ENCODE measurements at places on chromosomes 13 and 19. TPM values are rescaled to one million over a fixed set of nuclear protein-coding genes. Genes with fewer than 3 reads are reported as not detected.

DNA sequence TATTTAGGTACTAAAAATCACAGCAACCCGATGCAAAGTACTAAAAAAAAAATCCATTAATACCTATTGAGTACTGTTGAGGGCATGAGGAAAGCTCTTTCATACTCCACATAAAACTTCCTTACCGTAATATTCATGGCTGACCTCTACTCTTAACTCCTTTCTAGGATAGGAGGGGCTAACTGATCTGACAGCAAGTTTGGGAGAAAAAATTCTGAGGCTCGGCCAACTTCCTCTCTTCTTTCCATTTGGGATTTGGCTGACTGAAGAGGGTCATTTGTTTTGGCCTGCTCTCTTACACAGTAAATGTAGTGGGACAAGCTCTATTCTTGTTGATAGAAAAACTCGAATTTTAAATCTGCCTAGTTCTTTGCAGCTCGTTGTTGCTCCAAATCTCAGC lies 9.4 kb upstream of the USPL1 start:
- H3K27ac ChIP-seq, result no peak overlapping the region
- no peak for DNase-seq
- no peaks in the 10 kb centered on the region for H3K36me3 ChIP-seq

DNA sequence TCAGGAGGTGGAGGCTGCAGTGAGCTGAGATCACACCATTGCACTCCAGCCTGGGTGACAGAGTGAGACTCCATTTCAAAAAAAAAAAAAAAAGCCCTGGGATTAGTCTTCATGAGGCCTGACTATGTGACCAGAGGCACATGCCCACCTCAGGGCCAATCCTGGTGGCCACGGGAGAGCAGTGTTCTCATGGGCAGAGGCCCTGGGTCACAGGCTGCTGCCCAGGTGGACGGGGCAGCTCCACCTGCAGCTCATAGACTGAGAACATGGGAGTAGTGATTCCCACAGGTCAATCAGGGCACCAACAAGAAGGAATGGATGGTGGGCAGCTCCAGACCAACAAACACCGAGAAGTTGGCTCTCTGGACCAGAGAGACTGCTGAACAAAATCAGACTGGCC lies 26.1 kb upstream of the PEPD start:
- H3K36me3 ChIP-seq, result no peaks in the 10 kb centered on the region
- H3K27ac ChIP-seq, result no peak overlapping the region
- no peak overlapping the region for H3K4me3 ChIP-seq
- no peak for DNase-seq
- no peaks in the 10 kb centered on the region for H3K27me3 ChIP-seq

GRCh38 chr19:2110822-2111221 lies 14.1 kb downstream of the IZUMO4 start:
- H3K4me1 ChIP-seq, result no peaks in the 10 kb centered on the region
- no peak for DNase-seq
- no peak overlapping the region for H3K4me3 ChIP-seq
- peaks cover 26% of the 10 kb centered on the region for H3K36me3 ChIP-seq
- no peaks in the 10 kb centered on the region for H3K27me3 ChIP-seq
- H3K27ac ChIP-seq, result no peak overlapping the region

GRCh38 chr13:79548902-79549301 lies 67.9 kb downstream of the NDFIP2 start:
- H3K36me3 ChIP-seq, result no peaks in the 10 kb centered on the region
- no peaks in the 10 kb centered on the region for H3K4me1 ChIP-seq
- no peak overlapping the region for H3K27ac ChIP-seq
- no peak for DNase-seq

GRCh38 chr19:16978839-16979802 lies 47.5 kb downstream of the CPAMD8 start:
- no peaks in the 10 kb centered on the region for H3K4me1 ChIP-seq
- H3K27me3 ChIP-seq, result no peaks in the 10 kb centered on the region
- no peak overlapping the region for H3K4me3 ChIP-seq
- no peak overlapping the region for H3K27ac ChIP-seq
- DNase-seq, result no peak

DNA sequence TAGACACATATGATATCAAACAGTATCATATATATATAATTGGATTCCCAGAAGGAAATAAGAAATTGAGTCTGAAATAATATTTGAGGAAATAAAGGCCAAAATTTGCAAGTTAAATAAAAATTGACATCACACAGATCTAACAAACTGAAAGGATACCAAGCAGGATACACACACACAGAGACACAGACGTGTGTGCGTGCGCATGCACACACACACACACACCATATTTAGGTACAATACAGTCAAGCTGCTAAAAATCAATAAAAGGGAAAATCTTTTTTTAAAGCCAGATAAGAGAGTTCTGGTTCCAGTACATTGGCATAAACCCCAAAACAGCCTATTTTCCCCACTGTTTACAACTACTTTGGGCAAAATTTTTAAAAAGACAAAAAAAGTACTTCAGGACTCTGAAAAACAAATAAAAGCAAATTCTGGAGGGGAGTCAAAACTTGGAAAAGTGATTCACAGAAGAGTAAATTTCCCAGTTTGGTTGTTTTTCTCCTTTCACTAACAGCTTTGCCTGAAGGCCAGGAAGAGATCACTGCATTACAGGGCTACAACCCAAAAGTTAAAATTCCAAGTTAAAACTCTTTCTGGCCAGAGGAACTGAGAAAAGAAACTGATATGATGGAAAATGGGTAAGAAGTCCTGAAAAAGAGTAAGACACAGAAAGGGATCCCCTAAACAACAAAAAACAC lies 16.2 kb downstream of the MYCBP2 start:
- H3K27ac ChIP-seq, result no peak overlapping the region
- H3K27me3 ChIP-seq, result no peaks in the 10 kb centered on the region
- no peak for DNase-seq
- no peaks in the 10 kb centered on the region for H3K36me3 ChIP-seq

DNA sequence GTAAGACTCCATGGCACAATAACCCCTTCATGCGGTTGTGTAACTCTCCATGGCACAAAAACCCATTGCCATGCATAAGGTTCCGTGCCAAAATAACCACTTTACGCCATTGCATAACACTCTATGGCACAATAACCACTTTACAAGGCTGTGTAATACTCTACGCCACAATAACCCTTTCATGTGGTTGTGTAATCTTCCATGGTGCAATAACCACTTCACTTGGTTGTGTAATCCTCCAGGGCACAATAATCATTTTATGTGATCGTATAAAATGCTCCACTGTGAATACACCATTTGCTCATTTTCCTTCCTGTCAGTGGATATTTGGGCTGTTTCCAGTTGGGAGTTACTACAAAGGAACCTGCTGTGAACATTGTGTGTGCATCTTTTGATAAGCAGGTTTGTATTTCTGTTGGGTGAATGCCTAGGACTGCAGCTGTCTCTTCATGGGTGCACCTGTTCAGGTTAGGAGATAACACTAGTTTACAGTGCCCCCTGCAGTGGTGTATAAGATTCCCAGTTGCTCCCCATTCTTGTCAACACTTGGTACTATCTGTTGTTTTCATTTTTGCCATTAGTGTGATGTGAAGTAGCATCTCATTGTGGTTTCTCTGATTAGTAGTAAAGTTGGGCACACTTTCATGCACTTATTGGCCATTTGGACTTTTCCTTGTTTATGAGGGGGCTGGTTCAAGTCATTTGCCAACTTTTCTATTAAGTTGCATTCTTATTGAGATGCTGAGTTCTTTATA lies 21.1 kb upstream of the ZSCAN18 start:
- H3K36me3 ChIP-seq, result no peaks in the 10 kb centered on the region
- H3K4me1 ChIP-seq, result no peaks in the 10 kb centered on the region
- H3K27ac ChIP-seq, result no peak overlapping the region
- DNase-seq, result no peak

- H3K4me3 ChIP-seq, result no peak overlapping the region
- H3K27me3 ChIP-seq, result no peaks in the 10 kb centered on the region
- no peak overlapping the region for H3K27ac ChIP-seq
- DNase-seq, result no peak
Observed at GRCh38 chr13:100892981-100893380, 218.4 kb upstream of the TMTC4 start.

- no peaks in the 10 kb centered on the region for H3K4me1 ChIP-seq
- no peak for DNase-seq
- no peaks in the 10 kb centered on the region for H3K27me3 ChIP-seq
- H3K36me3 ChIP-seq, result no peaks in the 10 kb centered on the region
- H3K4me3 ChIP-seq, result no peak overlapping the region
Observed at GRCh38 chr13:58397596-58398387, 766.2 kb downstream of the PCDH17 start.

GRCh38 chr13:49499889-49500660 lies 4.3 kb downstream of the PHF11 start:
- peaks cover 38% of the 10 kb centered on the region for H3K4me1 ChIP-seq
- no peak overlapping the region for H3K27ac ChIP-seq
- DNase-seq, result no peak
- H3K36me3 ChIP-seq, result peaks cover 5% of the 10 kb centered on the region

DNA sequence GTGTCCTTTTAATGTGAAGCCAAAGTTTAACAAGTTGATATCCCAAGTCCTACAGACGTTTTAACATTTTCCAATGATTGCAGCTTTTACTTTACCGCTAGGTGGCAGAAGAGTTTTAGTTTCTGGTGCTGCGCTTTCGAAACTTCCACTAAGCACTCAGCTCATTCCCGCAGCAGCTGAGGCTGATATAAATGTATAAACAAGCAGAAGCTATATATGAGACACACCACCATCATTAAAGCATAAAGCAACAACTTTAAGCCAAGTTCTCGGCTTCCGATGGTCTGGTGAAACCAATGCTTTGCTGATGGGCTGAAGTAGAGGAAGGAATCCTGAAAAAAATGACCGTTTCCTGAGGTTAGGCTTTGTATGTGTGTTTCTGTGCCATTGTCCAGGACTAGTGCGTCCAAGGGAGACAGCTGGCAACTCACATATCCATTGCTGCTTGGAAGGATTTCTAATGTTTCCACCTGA lies 753.9 kb downstream of the OLFM4 start:
- no peaks in the 10 kb centered on the region for H3K36me3 ChIP-seq
- H3K4me1 ChIP-seq, result no peaks in the 10 kb centered on the region
- no peaks in the 10 kb centered on the region for H3K27me3 ChIP-seq
- DNase-seq, result no peak

GRCh38 chr13:46951516-46951915 lies 54.7 kb upstream of the HTR2A start:
- no peak overlapping the region for H3K27ac ChIP-seq
- no peaks in the 10 kb centered on the region for H3K36me3 ChIP-seq
- no peaks in the 10 kb centered on the region for H3K27me3 ChIP-seq
- no peak overlapping the region for H3K4me3 ChIP-seq
- DNase-seq, result no peak

DNA sequence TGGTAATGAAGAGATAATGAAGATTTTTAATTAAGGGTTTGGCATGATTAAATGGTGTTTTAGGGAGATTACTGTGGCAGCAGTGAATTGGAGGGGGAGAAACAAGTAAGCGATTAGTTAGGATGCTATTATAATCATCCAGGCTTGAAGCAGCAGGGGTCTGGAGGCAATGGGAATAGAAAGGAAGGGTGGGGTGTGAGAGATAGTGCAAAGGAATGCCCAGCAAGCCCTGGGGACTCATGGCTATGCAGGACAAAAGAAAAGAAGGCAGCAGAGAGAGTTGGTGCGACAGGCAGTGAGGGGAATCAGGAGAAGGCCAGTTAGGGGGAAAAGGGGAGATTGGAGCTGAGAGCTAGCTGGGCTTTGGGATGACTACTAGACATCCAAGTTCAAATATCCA lies 34.5 kb downstream of the SOX21 start:
- H3K27ac ChIP-seq, result no peak overlapping the region
- no peak for DNase-seq
- no peaks in the 10 kb centered on the region for H3K4me1 ChIP-seq
- peaks cover 4% of the 10 kb centered on the region for H3K27me3 ChIP-seq
- no peak overlapping the region for H3K4me3 ChIP-seq
- no peaks in the 10 kb centered on the region for H3K36me3 ChIP-seq

DNA sequence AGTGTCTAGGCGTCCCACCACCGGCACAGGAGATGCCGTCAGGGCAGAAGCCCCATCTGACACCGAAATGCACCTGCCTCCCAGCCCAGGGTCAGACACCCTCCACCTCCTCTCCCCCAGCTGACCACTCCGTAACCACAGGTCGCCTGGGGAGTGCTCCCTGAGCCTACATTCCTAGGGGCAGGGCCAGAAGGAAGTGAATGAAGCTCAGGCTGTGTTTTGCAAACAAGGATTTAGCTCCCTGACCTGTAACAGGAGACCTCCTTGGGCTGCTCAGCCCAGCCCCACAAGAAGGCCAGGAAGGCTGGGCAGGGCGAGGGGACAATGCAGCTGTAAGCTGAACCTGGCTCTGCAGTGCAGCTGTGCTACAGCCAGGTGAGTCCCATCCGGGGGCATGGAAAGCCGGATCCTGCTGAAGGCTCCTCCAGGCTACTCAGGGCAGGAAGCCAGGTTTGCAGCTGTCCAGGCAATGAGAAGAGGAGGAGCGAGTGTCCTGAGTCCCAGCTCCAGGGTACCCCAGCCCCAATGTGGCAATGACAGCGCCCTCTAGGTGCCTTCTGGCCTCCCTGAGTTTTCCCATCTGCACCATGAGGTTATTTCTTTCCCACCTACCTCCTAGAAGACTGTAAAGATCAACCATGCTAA lies 42.1 kb downstream of the RHPN2 start:
- H3K4me1 ChIP-seq, result no peaks in the 10 kb centered on the region
- H3K36me3 ChIP-seq, result no peaks in the 10 kb centered on the region
- no peak overlapping the region for H3K4me3 ChIP-seq
- H3K27ac ChIP-seq, result no peak overlapping the region

DNA sequence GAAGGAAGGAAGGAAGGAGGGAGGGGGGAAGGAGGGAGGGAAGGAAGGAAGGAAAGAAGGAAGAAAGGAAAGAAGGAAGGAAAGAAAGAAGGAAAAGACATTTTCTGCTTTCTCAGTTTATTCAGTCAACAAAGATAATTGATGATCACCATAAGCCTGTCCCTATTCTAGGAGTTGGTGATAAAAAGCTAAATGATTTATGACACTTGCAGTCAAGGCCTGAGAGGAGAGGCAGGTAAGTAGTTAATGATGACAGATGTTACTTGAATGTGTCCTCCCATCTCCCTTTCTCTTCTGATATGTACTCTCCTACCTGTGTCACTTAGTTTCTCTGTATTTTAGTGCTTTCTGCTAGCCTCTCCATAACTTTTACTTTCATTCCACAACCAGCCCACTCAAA lies 141.3 kb downstream of the SLITRK6 start:
- no peaks in the 10 kb centered on the region for H3K4me1 ChIP-seq
- no peaks in the 10 kb centered on the region for H3K36me3 ChIP-seq
- no peak overlapping the region for H3K27ac ChIP-seq

DNA sequence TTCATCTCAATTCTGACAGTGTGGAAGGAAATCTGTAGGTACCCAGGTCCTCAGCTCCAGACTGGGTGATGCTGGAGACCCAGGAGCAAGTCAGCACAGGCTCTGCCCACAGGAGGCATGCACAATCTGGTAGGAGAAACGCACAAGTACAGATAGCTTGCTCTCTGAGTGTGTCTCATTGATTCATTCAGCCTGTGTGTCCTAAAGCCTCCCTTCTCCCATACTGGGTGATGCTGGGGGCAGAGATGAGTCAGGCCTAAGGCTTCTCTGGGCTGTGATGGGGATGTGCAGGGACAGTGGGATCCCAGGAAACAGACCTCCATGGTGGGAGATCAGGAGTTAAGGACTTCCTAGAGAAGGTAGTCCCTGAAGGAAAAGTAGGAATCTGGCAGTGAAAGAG lies 6.8 kb downstream of the ZNF526 start:
- H3K4me1 ChIP-seq, result no peaks in the 10 kb centered on the region
- H3K27ac ChIP-seq, result no peak overlapping the region
- no peaks in the 10 kb centered on the region for H3K27me3 ChIP-seq

Gene ZNF837
- 2.3 TPM for total RNA-seq

Gene CCDC8
- total RNA-seq, result not detected

Gene OR10H1
- not detected for total RNA-seq

Gene EDNRB
- total RNA-seq, result not detected

Gene FXYD7
- 1.0 TPM for total RNA-seq

Gene TMPRSS9
- total RNA-seq, result not detected

Gene MAP4K1
- total RNA-seq, result 162 TPM

Gene SLC25A41
- 0.33 TPM for total RNA-seq

Gene CFAP97D2
- total RNA-seq, result not detected
